Substantia nigra (tissue), 51 donors: ENCODE measurements at places on chromosomes 5 and 9.

DNA sequence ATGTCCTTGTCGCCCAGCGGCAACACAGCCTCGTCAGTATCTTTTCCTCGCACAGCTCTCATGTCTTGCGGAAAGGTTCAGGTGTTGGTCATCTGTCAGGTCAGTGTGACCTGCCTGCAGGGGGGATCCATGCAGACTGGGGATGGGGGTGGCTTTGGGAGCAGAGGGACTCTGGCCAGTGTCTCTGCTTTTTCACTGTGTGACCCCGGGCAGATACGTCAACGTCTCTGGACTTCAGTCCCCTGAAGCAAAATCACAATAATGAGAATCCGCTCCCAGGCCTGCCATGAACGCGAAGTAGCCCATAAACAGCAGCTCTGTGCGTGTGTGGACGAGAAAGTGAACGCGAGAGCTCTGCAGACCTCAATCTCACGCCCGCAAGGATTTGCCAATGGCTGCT lies 75.7 kb upstream of the FCN1 start:
- DNase-seq, result no peak

- no peak for DNase-seq
Measured at GRCh38 chr9:111516061-111516465, 8.9 kb upstream of the ZNF483 start.

- DNase-seq, result no peak
Measured at GRCh38 chr5:120479066-120479465, 15.0 kb downstream of the PRR16 start.

GRCh38 chr9:127555840-127556820 lies 55.9 kb upstream of the STXBP1 start:
- DNase-seq, result no peak

- DNase-seq, result peak; percentile 16
Measured at GRCh38 chr9:109331353-109331752, 10.5 kb upstream of the EPB41L4B start.

DNA sequence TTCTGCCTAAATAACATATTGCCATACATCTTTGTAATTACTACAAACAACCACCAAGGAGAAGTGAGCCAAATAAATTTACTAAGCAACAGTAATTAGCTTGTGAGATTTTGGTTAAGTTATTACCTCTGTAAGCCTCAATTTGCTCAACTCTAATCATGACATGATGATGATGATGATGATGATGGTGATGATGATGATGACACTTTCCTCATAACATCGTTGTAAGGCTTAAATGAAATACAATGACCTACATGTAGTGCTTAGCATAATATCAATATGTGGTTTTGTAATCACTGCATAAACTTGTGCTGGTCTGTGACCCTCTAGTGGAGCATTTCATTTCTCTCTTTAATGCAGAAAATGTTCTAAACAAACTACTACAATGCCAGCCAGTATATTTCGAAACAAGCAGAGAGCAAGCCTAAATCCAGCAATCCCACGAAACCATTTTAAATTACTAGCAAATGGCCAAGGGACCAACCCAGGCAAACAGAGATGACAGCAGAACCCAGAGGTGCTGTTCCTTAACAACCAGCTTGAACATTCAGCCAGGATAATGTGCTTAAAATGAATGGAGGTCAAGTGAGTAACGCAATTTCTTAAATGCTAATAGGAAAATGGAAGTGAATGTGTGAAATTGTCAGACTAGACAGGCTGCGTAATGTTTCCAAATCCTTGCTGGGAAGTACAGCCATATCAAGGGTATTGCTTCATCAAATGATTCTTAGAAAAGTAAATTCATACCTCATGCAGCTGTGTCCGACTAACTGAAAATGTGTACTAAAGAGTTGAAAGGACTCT lies 281.9 kb upstream of the PUM3 start:
- DNase-seq, result no peak
